Small intestine (tissue), 16 donors: ENCODE measurements at places on chromosomes 1 and 21. TPM values are rescaled to one million over a fixed set of nuclear protein-coding genes. Genes with fewer than 3 reads are reported as not detected.

Gene KCNC4
- under 0.01 TPM for polyA plus RNA-seq

Gene ARHGAP30
- 2.2 TPM for polyA plus RNA-seq

Gene HUNK
- 3.0 TPM for polyA plus RNA-seq

Gene ATP1A4
- polyA plus RNA-seq: not detected

GRCh38 chr1:53473463-53473862 lies 14.3 kb downstream of the DMRTB1 start:
- no peak for DNase-seq

GRCh38 chr21:15839026-15839425 lies 109.2 kb downstream of the USP25 start:
- DNase-seq: no peak

DNA sequence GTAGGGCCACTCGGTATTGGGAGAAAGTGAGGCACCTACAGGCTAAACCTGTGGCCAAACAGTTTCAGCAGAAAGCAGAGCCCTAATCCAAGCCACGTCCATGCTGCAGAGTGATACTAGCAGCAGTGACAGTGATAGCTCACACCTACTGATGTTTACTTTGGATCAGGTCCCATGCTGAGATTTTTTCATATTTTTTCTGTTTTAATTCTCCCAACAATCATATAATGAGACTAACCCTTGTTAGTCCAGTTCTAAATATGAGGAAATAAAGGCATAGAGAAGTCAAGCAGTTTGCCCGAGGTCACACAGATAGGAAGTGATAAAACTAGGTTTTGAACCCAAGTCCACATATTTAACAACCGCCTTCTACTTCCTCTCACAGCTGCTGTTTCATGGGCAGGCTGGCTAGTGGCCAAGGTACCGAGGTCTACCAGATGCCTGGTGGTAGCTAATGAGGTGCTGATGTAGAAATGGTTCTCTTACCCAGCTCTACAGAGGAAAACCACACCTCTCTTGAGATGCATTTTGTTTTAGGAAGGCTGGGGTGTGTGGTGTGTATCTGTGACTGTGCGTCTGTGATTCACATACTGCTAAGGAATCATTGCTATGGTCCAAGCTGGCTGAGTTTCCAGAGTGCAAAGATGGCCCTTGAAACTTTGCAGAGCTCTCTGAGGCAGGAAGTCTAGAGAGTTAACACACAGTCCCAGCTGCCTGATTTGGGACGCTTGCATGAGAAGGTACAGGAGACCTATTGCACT lies 80.3 kb upstream of the ARTN start:
- DNase-seq: peak; percentile 89

- no peak for DNase-seq
Observed at GRCh38 chr1:182549811-182550210, 39.2 kb downstream of the RNASEL start.

DNA sequence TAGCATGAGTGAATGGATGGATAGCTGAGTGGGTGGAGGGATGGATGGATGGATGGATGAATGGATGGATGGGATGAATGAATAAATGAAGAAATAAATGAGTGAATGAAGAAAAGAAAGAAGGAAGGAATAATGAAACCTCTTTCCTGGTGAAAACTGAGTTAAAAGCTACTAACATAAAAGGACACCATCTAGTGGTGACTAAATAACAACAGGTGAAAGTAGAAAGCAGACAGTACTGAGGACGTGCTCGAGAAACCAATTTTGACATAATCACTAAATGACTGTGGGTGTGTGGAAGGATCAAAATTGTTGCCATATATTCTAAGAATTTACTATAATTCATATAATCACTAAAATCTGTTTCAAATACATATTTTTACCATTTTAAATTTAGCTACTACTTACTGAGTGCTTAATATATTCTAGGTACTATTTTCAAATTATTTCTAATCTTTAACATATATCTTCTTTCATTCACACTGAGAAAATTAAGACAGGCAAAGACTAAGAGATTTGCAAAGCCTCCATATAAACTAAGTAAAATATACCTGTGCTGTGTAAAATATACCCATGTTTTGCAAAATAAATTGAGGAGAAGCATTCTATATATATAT lies 522.9 kb downstream of the LRRIQ3 start:
- peak; percentile 29 for DNase-seq
